ENCODE measurements at places on chromosomes 1 and 21. TPM values are rescaled to one million over a fixed set of nuclear protein-coding genes. Genes with fewer than 3 reads are reported as not detected.
A peak's percentile ranks its signal among the peaks of the same experiment; 100 is the strongest.

DNA sequence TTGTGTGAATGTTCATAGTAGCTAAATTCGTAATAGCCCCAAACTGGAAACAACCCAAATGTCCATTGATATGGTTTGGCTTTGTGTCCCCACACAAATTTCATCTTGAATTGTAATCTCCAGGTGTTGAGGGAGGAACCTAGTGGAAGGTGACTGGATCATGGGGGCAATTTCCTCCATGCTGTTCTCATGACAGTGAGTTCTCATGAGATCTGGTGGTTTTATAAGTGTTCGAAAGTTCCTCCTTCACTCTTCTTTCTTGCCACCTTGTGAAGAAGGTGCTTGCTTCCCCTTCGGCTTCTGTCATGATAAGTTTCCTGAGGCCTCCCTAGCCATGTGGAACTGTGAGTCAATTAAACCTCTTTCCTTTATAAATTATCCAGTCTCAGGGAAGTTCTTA, 11.3 kb downstream of the UBE2G2 start:
- DNase-seq = no peak
- peaks cover 21% of the 10 kb centered on the region for H3K4me1 ChIP-seq
- H3K27me3 ChIP-seq = no peaks in the 10 kb centered on the region
- no peaks in the 10 kb centered on the region for H3K36me3 ChIP-seq
- no peak overlapping the region for H3K4me3 ChIP-seq

DNA sequence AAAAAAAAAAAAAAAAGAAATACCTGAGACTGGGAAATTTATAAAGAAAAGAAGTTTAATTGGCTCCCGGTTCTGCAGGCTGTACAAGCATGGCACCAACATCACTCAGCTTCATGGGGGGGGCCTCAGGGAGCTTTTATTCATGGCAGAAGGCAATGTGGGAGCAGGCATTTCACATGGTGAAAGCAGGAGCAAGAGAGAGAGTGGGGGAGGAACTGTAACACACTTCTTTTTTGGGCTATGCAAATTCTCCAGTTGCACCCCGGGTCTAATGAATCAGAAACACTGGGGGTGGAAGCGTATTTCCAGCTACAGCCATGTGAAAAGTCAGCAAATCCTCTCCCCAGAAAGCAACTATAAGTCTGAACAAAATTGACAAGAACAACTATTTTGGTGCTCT, 11.8 kb upstream of the SOD1 start:
- H3K27me3 ChIP-seq = no peaks in the 10 kb centered on the region
- DNase-seq = no peak
- H3K27ac ChIP-seq = no peak overlapping the region
- no peaks in the 10 kb centered on the region for H3K4me1 ChIP-seq
- H3K36me3 ChIP-seq = no peaks in the 10 kb centered on the region
- H3K4me3 ChIP-seq = no peak overlapping the region

GRCh38 chr21:29657240-29657989, 282.4 kb downstream of the GRIK1 start:
- H3K27me3 ChIP-seq = no peaks in the 10 kb centered on the region
- DNase-seq = no peak
- no peaks in the 10 kb centered on the region for H3K36me3 ChIP-seq
- no peaks in the 10 kb centered on the region for H3K4me1 ChIP-seq
- H3K27ac ChIP-seq = no peak overlapping the region
- no peak overlapping the region for H3K4me3 ChIP-seq

The CD48 gene
- 0.26 TPM for polyA plus RNA-seq

GRCh38 chr1:153803470-153804056, 28.4 kb downstream of the SLC27A3 start:
- H3K36me3 ChIP-seq = peaks cover 6% of the 10 kb centered on the region
- DNase-seq = no peak
- no peak overlapping the region for H3K4me3 ChIP-seq

DNA sequence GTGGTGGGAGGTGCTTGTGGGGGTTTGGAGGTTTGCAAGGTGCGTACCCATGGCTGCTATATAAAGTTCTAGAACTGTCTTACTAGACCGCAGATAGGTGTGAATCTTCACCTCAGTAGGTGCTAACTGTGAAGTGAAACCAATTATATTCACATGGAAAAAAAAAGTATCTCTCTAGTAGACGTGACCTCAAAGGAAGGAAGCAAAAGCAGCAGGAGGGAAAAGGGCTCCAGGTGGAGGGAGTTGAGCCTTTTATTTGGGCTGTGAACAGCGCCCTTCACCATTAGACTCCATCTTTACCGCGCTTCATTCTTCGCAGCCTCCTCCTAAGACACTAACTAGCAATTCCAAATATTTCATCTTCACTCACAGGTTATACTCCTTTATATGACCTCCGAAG, 129.8 kb downstream of the TBX19 start:
- DNase-seq = no peak
- peaks cover 10% of the 10 kb centered on the region for H3K4me1 ChIP-seq
- no peak overlapping the region for H3K4me3 ChIP-seq
- no peaks in the 10 kb centered on the region for H3K36me3 ChIP-seq
- no peaks in the 10 kb centered on the region for H3K27me3 ChIP-seq

The CD5L gene
- polyA plus RNA-seq = not detected

GRCh38 chr1:14936815-14937214, 216.7 kb upstream of the TMEM51 start:
- H3K4me3 ChIP-seq = no peak overlapping the region
- no peak overlapping the region for H3K27ac ChIP-seq
- H3K27me3 ChIP-seq = no peaks in the 10 kb centered on the region
- peaks cover 9% of the 10 kb centered on the region for H3K4me1 ChIP-seq

DNA sequence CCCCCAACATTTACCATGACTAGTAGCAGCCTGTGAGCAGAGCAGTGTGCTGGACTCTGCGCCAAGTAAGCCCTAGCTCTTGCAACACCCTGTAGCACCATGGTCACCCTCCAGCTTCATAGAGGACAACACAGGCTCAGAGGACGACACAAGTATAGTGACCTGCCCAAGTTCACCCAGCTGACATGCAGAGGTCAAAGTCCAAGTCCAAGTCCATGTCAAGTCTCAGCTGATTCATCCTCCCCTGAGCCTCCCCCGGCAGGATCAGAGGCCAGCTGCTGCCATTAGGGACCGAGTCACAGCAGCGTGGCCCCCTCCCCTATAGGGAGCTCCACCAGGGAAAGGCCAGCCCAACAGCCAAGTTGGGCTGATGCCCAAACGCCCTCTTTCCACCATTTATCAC, 15.9 kb downstream of the SDC3 start:
- DNase-seq = no peak
- H3K4me3 ChIP-seq = no peak overlapping the region
- H3K27ac ChIP-seq = no peak overlapping the region
- H3K36me3 ChIP-seq = no peaks in the 10 kb centered on the region
- H3K27me3 ChIP-seq = no peaks in the 10 kb centered on the region

DNA sequence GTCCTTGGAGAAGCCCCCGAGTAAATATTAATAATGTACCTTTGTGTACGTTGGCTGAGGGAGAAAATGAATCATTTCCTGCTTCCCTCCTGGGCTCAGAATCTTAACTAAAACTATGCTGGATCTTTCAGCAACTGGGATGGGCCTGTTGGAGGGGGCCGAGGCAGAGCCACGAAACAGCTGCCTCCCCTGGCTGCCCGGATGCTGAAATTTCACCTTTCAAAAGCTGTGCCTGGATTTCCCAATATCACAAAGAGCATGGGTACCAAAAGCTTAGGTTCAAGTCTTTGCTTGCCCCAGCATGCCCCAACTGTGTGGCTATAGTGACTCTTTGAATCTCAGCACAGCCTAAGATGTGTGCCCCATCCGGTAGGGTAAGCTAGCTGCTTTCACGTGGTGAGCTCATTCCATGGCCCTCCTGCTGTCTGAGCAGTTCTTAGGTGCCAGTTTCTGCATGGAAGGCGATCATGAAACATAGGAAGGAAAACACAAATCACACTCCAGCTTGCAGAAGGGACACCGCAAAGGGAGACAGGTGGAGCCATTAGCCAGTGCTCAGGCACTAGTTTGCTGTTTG, 473.5 kb downstream of the PTPRU start:
- H3K27me3 ChIP-seq = peaks cover 24% of the 10 kb centered on the region
- DNase-seq = no peak
- no peaks in the 10 kb centered on the region for H3K36me3 ChIP-seq
- no peaks in the 10 kb centered on the region for H3K4me1 ChIP-seq

- H3K4me1 ChIP-seq = no peaks in the 10 kb centered on the region
- no peak for DNase-seq
- no peaks in the 10 kb centered on the region for H3K27me3 ChIP-seq
Observed at GRCh38 chr1:75472971-75473603, 137.8 kb downstream of the SLC44A5 start.

The ELF3 gene
- polyA plus RNA-seq = 22.6 TPM

DNA sequence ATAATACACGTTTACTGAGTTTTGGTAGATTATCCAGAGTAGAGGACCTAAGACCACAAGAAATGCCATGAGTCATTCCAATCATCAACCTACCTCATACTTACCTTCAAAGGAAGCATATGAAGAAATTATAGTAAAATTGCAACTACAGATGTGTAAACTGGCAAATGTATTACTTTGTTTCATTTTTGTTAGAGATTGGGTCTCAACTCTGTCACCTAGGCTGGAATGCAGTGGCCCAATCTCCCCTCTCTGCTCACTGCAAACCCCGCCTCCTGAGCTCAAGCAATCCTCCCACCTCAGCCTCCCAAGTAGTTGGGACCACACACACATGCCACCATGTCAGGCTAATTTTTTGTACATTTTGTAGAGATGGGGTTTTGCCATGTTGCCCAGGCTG, 5.2 kb downstream of the TMCO1 start:
- H3K4me1 ChIP-seq = no peaks in the 10 kb centered on the region
- no peak for DNase-seq
- H3K4me3 ChIP-seq = no peak overlapping the region
- no peak overlapping the region for H3K27ac ChIP-seq
- no peaks in the 10 kb centered on the region for H3K27me3 ChIP-seq
- H3K36me3 ChIP-seq = peaks cover 10% of the 10 kb centered on the region

The ORC1 gene
- 3.4 TPM for polyA plus RNA-seq

GRCh38 chr21:17929510-17929909, 110.4 kb upstream of the C21orf91 start:
- DNase-seq = no peak
- H3K4me3 ChIP-seq = no peak overlapping the region
- H3K36me3 ChIP-seq = no peaks in the 10 kb centered on the region
- no peak overlapping the region for H3K27ac ChIP-seq

The LCE2A gene
- not detected for polyA plus RNA-seq

- no peak for DNase-seq
- no peaks in the 10 kb centered on the region for H3K36me3 ChIP-seq
- H3K4me1 ChIP-seq = peaks cover 12% of the 10 kb centered on the region
- H3K27ac ChIP-seq = no peak overlapping the region
Observed at GRCh38 chr1:201074018-201074417, 38.2 kb downstream of the CACNA1S start.

The SPTA1 gene
- polyA plus RNA-seq = 0.45 TPM

DNA sequence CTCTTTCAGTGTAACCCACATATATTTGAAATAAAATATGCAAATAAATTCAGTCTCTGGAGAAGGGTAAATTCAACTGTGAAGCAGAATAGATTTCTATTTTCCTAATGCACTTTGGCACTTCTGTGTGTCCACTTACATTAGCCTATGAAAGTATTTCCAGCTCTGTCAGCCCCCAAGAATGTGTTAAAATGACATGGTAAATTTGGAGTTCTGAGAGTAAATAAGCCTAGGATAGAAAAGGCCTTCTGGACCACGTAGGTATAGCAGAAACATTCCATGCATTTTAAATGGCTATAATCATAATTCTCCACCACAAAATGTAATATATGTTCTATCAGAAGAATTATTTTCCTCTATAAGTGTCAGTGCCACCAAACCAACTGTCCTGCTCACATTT, 276.2 kb downstream of the NEGR1 start:
- H3K36me3 ChIP-seq = no peaks in the 10 kb centered on the region
- no peak for DNase-seq
- H3K27me3 ChIP-seq = no peaks in the 10 kb centered on the region
- H3K4me1 ChIP-seq = peaks cover 23% of the 10 kb centered on the region
- H3K4me3 ChIP-seq = no peak overlapping the region
- H3K27ac ChIP-seq = no peak overlapping the region

- no peak overlapping the region for H3K4me3 ChIP-seq
- no peaks in the 10 kb centered on the region for H3K27me3 ChIP-seq
- peaks cover 21% of the 10 kb centered on the region for H3K4me1 ChIP-seq
- H3K27ac ChIP-seq = peak overlapping the region; percentile 84
- H3K36me3 ChIP-seq = no peaks in the 10 kb centered on the region
Observed at GRCh38 chr1:226526801-226527595, 21.6 kb upstream of the STUM start.

DNA sequence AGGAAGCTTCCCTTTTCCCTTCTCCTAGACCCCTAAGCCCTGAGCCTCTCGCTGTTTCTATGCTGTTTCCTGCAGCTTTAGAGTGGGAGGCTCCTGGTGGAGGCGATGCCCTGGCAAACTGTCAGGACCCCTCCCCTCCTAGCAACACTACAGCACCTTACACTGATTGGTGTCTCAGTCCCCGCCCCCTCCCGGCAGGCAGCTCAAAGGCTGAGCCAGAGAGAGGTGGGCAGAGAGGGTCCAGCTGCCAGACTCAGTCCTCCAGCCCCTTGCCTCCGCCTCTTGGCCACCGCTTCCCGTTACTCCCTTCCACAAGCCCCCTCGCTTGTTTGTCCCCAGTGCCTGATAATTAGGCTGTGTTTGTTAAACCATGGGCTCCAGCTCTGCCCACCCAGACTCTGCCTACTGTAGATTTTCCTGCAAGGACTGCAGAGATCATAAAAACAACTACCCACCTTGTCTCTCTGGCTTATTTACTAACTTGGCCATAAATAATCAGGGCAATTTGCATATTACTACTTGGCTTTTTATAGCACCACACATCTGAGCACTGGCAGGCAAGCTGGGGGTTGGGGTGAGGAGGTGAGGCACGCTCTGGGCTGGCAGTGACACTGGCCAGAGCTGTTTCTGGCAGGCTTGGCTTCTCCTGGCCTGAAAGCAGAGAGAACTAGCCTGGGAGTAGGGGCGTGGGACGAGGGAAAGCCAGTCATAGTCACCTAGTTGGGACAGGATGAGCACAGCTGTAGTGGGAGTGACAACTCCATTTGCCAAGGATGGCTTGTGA, 107.5 kb downstream of the CSMD2 start:
- no peak overlapping the region for H3K4me3 ChIP-seq
- peak; percentile 68 for DNase-seq
- H3K4me1 ChIP-seq = peaks cover 11% of the 10 kb centered on the region
- no peaks in the 10 kb centered on the region for H3K27me3 ChIP-seq

The KLHL20 gene
- polyA plus RNA-seq = 17.5 TPM

GRCh38 chr21:26652854-26653253, 79.8 kb upstream of the CYYR1 start:
- DNase-seq = no peak
- no peak overlapping the region for H3K4me3 ChIP-seq
- H3K4me1 ChIP-seq = no peaks in the 10 kb centered on the region
- H3K36me3 ChIP-seq = no peaks in the 10 kb centered on the region
- no peak overlapping the region for H3K27ac ChIP-seq
- no peaks in the 10 kb centered on the region for H3K27me3 ChIP-seq

- no peak for DNase-seq
- no peaks in the 10 kb centered on the region for H3K27me3 ChIP-seq
- no peaks in the 10 kb centered on the region for H3K36me3 ChIP-seq
- no peaks in the 10 kb centered on the region for H3K4me1 ChIP-seq
- H3K4me3 ChIP-seq = no peak overlapping the region
Observed at GRCh38 chr1:147236959-147237791, 5.3 kb upstream of the CHD1L start.

The DIPK1A gene
- polyA plus RNA-seq = 16.6 TPM

The GUCA2A gene
- polyA plus RNA-seq = not detected

GRCh38 chr1:178438432-178438831, 58.3 kb downstream of the CLEC20A start:
- peaks cover 7% of the 10 kb centered on the region for H3K36me3 ChIP-seq
- H3K4me1 ChIP-seq = peaks cover 10% of the 10 kb centered on the region
- H3K27me3 ChIP-seq = no peaks in the 10 kb centered on the region
